ENCODE measurements at places on chromosomes 16 and 17. TPM values are rescaled to one million over a fixed set of nuclear protein-coding genes. Genes with fewer than 3 reads are reported as not detected.

The EME2 gene
- 22.7 TPM for total RNA-seq

The GGA2 gene
- 42.4 TPM for total RNA-seq

The DCAF7 gene
- total RNA-seq = 25.4 TPM

The MYH13 gene
- not detected for total RNA-seq

The ELMO3 gene
- total RNA-seq = 1.6 TPM

The OR3A2 gene
- total RNA-seq = 1.8 TPM

The MT1F gene
- not detected for total RNA-seq

All from A375 (cell line).